ENCODE measurements at places on chromosomes 12 and 14.

DNA sequence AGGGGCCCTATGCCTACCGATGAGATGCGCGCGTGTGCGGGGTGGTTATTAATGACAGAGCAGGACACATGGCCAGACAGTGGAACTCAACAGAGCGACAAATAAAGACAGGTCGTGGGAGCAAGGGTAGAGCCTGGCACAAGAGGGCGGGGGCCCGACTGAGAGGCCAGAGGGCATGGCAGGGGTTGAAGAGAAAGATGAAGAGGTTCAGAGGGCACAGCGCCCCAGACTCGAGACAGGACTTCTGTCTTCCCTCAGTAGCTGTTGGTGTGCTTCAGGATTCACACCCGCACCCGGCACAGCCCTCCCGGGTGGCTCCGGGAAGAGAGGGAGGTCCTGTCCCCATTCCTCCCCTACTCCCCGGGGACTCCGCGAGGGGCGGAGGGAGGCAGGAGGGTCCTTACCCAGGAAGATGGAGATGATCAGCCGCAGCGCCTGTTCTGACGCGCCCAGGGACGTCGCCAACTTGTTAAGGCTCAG lies 366 bp downstream of the LPCAT3 start:
- DNase-seq = no peak

GRCh38 chr12:89663577-89664357 lies 44.9 kb downstream of the ATP2B1 start:
- DNase-seq = no peak

- DNase-seq = no peak
Observed at GRCh38 chr12:71242511-71242910, 84.7 kb upstream of the TSPAN8 start.

DNA sequence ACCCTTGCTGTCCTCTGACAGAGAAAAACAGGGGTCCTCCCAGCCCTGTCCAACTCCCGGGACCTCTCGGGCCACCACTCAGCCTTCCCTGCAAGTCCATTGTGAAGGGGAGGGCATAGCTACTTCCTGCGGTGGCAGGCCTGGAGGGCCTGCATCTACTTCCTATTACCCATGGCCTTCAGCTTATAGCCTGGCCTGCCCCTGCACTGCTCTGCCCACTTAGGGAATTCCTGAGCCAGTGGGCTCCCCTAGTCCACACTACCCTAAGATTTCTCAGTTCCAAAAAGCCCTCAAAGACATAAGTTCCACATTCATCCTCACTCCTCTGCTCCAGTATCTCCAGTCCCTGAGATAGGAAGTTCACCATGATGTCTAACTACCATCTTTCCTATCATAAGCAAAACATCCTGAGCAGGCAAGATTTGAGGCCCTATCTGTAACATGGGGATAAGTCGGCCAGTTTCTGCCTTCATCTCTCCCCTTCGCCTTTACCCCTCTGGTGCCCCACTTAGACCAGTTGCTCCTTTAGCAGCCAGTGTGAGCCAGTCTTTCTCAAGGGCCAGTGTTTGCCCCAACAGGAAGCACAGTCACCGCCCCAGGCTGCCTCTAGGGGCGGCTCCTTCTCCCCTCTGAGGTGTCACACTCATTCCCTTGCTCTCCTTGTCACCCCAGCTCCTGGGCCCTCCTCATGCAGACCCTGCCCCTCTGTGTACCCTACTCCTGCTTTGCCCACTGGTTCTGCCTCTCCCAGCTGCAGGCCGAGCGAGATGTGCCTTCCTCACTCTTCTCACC lies 10.9 kb downstream of the HDAC7 start:
- no peak for DNase-seq

DNA sequence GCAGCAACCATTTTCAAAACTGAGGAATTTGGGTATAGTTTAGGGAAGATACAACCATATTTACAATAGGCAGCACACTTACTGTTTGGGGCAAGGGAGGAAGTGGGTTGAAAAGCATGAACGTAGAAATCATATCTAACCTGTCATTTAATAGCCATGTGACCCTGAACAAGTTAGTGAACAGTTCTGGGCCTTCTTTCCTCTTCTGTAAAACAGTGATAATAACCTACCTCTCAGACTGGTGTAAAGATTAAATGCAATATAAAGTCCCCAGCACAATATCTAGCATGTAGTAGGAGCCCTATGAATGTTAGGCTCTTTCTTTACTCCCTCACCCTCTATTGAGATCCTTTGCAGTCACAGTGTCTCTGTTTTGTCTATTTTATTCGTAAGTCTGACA lies 33.5 kb downstream of the A2ML1 start:
- no peak for DNase-seq

DNA sequence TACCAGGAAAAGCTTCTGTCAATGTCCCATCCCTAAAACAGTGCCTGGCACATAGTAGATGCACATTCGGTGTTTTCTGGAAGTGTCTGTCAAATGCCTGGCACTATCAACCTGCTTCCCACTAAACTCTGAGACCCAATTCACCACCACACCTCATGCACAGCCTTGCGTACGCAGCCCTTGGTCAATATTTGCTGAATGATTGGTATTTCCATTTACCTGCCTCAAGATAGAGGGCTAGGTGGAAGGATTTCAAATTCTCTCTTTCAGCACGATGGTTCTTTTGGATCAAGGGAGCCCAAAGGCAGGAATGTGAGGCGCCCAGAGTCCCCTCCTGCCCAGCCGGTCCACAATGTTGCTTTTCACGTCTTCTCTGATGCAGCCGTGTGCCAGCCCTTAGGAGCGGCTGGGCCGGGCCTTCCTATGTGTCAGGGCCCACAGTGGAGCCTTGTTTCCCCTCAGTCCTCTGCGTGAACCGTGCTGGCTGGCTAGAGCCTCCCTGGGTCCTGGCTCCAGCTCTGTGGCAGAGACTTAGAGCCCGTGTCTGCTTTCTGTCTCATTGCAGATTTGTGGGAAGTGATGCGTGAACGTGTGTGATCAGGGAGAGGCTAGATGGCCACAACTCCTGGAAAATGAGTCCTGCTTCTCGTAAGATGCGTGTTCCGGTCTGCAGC lies 99.9 kb upstream of the RFLNA start:
- no peak for DNase-seq

- DNase-seq = no peak
Observed at GRCh38 chr14:56073799-56074198, 44.4 kb upstream of the PELI2 start.

- DNase-seq = peak; percentile 47
Observed at GRCh38 chr12:81644503-81644902, 114.6 kb downstream of the PPFIA2 start.

GRCh38 chr14:94045563-94046345 lies 19.6 kb downstream of the OTUB2 start:
- no peak for DNase-seq

- no peak for DNase-seq
Observed at GRCh38 chr14:63712123-63712522, 15.7 kb downstream of the SGPP1 start.

DNA sequence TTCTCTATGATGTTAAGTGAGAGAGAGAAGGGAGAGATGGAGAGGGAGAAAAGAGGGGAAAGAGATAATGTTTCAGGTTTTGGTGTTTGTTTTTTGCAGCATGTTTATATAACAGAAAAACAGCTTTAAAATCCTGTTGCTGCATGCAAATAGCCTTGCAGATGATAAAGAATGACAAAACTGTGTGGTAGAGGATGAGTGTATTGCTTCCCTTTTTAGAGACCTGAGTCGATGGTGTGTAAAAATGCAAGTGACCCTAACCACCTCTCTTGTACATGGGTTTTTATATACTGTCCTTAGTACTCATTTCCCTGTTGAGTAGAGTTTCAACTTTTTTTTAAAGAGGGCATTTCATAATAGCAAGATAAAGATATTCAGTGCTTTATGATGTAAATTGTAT lies 249.1 kb downstream of the AKAP6 start:
- no peak for DNase-seq

DNA sequence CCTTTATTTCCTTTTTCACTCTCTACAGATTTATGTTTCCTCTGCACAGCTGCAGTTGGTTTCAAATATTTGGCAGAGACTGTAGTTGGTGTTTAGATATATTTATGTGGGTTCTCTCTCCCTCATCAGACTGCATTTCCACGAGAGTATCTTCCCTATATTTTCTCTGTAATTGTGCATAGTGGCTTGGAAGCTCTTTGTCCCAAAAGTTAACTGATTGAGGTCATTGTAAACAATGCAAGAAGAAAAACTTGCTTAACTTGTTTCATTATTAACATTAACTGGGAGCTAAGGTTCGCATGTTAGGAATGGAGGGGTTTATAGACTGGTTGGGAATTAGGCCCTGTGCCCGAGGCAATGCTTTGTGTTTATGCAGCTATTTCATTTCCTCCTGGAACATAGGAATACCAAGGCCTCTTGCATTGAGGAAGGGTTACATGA lies 216.9 kb upstream of the HMGA2 start:
- DNase-seq = no peak

- no peak for DNase-seq
Observed at GRCh38 chr12:32089156-32089555, 17.5 kb upstream of the BICD1 start.

DNA sequence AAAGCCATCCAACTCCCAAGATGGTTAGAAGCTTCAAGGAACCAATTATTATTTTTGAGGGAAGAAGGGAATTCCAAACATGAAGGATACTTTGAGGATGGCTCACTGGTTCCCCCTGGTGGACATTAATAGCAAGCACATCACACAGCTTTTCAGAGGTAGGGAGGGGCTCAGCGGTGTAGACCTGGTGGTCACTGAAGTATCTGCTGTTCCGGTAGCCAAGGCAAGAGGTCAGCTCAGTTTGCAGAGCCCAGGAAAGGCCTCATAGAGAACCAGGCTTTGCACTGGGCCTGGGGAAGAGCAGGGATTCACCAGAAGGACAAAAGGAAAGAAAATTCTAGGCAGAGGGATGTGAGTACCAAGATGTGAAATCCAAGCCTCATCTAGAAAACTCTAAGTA lies 118.7 kb downstream of the KSR2 start:
- peak; percentile 74 for DNase-seq

- no peak for DNase-seq
Observed at GRCh38 chr14:67942080-67942710, 122.6 kb downstream of the RAD51B start.

DNA sequence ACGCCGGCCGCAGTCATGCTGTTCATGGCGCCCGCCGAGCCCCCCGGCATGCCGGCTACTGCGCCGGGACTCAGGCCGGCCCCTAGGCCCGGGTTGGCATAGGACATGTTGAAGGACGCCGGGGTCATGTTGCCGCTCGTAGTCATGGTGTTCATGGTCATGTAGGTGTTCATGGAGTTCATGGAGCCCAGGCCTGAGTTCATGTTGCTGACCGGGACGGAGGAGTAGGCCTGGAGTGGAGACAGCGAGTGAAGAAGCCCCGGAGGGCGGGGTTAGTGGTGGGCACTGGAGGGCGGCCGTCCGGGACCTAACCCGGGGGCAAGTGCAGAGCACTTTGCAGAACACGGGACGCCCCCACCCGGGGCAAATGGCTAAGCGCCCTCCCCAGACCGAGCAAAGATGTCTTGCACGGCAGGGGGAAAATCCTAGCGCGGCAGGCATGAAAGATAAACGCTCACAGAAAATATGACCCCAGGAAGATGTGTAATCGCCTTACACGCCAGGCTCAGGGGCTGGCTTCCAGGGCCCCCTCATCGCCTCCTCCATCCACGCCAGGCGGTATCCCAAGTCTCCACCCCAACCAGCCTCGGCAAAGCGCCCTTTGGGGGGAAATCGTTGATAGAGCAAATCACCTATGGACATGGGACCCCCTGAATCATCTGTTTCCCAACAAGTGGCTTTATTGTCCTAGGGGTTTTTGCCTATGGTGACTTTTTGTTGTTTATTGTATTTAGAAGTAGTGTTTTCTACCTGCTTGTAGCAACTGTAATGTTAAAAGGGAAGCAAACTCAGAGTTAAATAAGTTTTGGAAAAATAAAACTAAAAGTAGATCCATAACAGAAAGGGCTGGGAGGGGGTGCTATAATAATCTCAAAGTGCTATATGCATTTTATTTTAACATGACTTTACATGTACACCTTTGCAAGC lies 2.3 kb downstream of the FOXA1 start:
- no peak for DNase-seq

- DNase-seq = no peak
Observed at GRCh38 chr14:58844544-58844943, 206.8 kb downstream of the DACT1 start.

- no peak for DNase-seq
Observed at GRCh38 chr12:79098530-79098929, 234.0 kb downstream of the SYT1 start.

DNA sequence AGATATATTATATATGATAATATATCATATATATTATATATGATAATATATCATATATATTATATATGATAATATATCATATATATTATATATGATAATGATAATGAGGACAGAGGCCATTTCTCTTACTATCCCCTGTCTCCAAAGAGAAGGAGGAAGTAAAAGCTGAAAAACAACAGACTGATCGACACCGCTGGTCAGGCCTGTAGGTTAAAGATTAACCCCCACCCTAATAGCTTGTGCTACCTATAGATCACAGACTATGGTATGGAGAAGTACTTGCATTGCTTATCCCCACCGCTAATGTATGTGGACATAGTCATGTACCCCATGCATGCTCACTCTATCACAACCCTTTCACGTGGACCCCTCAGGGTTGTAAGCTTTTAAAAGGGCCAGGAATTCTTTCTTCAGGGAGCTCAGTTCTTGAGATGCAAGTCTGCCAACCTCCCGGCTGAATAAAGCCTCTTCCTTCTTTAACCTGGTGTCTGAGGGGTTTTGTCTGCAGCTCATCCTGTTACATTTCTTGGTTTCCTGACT lies 786.1 kb upstream of the TMEM132C start:
- no peak for DNase-seq

DNA sequence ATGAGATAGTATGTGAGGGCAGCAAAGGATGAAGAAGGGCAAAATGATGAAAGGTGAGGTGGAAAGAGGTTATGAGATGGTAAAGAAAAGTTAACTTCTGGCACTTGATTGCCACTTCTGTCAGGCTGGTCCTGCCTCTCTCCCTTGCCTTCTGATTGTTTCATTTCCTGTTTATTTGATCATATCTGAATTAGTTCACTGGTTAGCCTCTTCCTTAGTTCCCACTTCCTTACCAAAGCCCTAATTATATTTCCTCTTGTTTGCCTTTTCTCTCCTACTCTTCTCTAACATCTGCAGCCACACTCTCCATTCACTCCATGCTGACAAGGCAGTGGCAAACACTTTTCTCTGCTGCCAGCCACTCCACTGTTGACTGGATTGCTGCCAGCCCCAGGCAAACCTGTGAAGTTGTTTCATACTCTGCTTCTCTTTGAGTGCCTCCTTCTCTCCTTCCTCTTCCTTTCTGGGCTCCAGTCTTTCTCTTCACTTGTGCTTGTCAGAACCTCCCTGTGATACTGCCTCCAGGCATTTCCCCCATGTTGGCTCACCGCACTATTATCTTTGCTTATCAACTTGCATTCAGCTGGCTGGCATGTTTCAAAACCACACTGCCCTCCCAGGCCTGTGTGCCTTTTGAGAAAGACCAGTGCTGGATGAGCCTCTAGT lies 8.1 kb downstream of the PNP start:
- DNase-seq = peak; percentile 35
